ENCODE measurements at places on chromosomes 4 and X. TPM values are rescaled to one million over a fixed set of nuclear protein-coding genes. Genes with fewer than 3 reads are reported as not detected.

GRCh38 chr4:154743683-154744340 is at the start of gene LRAT:
Gene LRAT (plus strand): TSS chr4:154744000. CDS start chr4:154744327, 327 bp downstream.
- H3K27me3 ChIP-seq, result no peaks in the 10 kb centered on the region
- no peak within 1 kb of the TSS for H3K27ac ChIP-seq
- peaks cover 11% of the 10 kb centered on the region for H3K4me1 ChIP-seq
- H3K4me3 ChIP-seq, result peak within 1 kb of the TSS; percentile 66

SMIM10 gene
- total RNA-seq, result 6.5 TPM

- no peaks in the 10 kb centered on the region for H3K27me3 ChIP-seq
- DNase-seq, result no peak
- no peak overlapping the region for H3K27ac ChIP-seq
- H3K36me3 ChIP-seq, result no peaks in the 10 kb centered on the region
- no peak overlapping the region for H3K4me3 ChIP-seq
- H3K4me1 ChIP-seq, result no peaks in the 10 kb centered on the region
Measured at GRCh38 chr4:183053681-183054080, 45.4 kb upstream of the WWC2 start.

GRCh38 chrX:15511563-15511962 is 11.0 kb downstream of the BMX start:
- no peaks in the 10 kb centered on the region for H3K4me1 ChIP-seq
- DNase-seq, result no peak
- H3K4me3 ChIP-seq, result no peak overlapping the region
- H3K27me3 ChIP-seq, result no peaks in the 10 kb centered on the region

DDX60 gene
- 9.7 TPM for total RNA-seq

DNA sequence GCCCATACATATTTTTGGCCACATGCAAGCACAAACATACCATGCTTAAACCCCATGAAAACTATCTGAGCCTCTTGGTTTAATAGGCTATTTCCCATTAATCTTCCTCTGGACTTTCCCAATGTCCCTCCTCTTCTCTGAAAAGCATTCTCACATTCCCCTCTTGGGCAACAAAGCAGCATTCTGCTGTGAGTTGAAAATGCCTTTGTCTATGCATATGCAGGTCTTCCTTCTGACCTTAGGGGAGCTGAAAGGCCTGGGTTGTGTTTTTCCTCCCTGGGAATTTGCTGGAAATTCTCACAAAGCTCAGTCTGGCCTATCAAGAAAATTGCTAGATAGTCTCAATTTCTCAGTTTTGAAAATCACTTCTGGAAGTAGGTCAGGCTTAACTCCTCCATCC is 4.2 kb downstream of the VSIG4 start:
- H3K27ac ChIP-seq, result no peak overlapping the region
- H3K4me3 ChIP-seq, result no peak overlapping the region
- no peak for DNase-seq
- no peaks in the 10 kb centered on the region for H3K4me1 ChIP-seq
- no peaks in the 10 kb centered on the region for H3K36me3 ChIP-seq

GRCh38 chrX:39841604-39842003 is 256.2 kb downstream of the BCOR start:
- DNase-seq, result no peak
- H3K27ac ChIP-seq, result no peak overlapping the region
- no peaks in the 10 kb centered on the region for H3K27me3 ChIP-seq
- H3K36me3 ChIP-seq, result no peaks in the 10 kb centered on the region

DNA sequence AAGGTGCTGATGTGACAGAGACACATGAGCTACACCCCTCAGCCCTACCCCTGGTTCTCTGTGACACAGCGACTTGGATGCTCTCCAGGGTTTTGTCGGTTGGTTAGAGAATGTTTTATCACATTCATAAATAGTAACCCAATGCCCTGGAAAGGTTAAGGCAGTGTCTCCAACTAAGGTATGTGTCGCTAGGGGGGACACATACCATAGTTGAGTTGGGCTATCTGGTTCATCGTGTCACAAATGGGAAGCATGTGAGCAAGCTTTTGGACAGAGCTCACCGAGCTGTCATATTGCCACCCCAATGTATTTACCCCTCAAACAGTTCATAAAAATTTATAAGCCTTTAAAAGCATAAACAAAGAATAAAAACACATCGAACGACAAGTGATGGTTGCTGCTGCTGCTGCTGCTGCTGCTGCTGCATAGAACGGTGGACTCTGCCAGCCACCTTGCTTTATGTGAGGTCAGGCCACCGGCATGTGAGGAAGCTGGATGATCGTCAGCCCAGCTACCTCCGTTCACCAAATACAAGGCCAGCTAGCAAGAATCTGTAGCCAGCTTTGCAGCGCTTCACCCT is 55.9 kb downstream of the STOX2 start:
- no peak overlapping the region for H3K4me3 ChIP-seq
- no peaks in the 10 kb centered on the region for H3K36me3 ChIP-seq
- H3K27me3 ChIP-seq, result no peaks in the 10 kb centered on the region
- DNase-seq, result no peak

DAPP1 gene
- total RNA-seq, result 1.1 TPM

DNA sequence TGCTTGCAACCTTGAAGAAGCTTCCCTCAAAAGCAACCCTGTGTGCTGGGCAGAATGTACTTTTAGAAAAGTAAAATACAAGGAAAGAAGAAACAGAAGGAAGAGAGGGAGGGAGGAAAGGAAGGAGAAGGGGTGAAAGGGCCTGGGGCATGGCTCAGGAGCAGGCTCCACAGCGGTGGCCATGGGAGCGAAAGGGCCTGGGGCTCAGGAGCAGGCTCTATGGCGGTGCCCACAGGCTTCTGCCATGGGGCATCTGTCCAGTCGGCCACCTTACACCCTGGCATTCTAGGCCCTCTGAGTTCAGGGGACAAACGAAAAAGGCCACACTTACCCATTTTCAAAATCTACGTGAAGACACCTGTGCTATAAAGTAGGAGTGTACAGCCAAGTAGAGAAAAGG is 31.4 kb downstream of the GAK start:
- no peak overlapping the region for H3K4me3 ChIP-seq
- peaks cover 11% of the 10 kb centered on the region for H3K36me3 ChIP-seq
- no peak overlapping the region for H3K27ac ChIP-seq
- no peaks in the 10 kb centered on the region for H3K27me3 ChIP-seq
- DNase-seq, result no peak

DNA sequence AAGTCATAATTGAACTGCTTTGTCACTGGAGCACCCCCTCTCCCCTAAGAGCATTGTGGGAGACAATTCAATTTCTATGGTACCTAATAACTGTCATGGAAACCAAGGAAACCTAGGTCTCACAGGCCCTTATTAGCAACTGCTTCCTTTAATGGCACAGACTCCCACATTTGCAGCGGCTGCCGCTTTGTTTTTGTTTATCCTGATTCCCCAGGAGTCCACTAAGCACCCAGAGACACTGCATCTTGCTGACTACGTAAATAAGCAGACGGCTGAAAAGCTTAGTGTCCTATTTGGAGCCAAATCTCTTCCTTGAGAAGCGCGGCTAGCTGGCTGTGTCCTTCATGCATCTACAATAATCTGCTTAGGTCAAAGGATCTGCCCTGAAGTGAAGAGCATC is 494.4 kb downstream of the TMA16 start:
- H3K27me3 ChIP-seq, result no peaks in the 10 kb centered on the region
- DNase-seq, result no peak
- no peaks in the 10 kb centered on the region for H3K4me1 ChIP-seq
- no peak overlapping the region for H3K4me3 ChIP-seq
- H3K27ac ChIP-seq, result no peak overlapping the region

- DNase-seq, result no peak
- no peaks in the 10 kb centered on the region for H3K4me1 ChIP-seq
- H3K27me3 ChIP-seq, result no peaks in the 10 kb centered on the region
- no peak overlapping the region for H3K27ac ChIP-seq
- H3K36me3 ChIP-seq, result no peaks in the 10 kb centered on the region
Measured at GRCh38 chr4:172486531-172486930, 673.3 kb downstream of the GALNTL6 start.

- H3K27ac ChIP-seq, result no peak overlapping the region
- no peaks in the 10 kb centered on the region for H3K4me1 ChIP-seq
- no peaks in the 10 kb centered on the region for H3K27me3 ChIP-seq
- H3K36me3 ChIP-seq, result no peaks in the 10 kb centered on the region
Measured at GRCh38 chr4:189232274-189232673, 708.4 kb upstream of the FRG1 start.

UNC5C gene
- total RNA-seq, result 1.2 TPM

DNA sequence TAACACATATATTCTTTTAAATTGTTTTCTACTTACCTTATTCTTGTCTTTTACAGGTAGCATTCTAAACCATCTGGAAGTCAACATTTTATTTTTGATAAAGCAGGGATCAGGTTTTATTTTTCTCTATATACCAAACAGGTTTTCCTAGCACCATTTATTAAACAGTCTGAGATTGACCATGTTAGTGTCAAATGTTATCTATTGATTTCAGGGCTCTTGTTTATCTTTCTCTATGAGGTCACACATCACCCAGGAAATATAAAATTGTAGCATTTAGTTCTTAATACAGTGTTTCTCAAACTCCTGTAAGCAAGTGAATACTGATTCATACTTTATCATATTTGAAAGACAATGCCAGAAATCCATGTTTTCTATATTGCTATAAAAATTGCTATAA is 28.1 kb downstream of the PPP4R3C start:
- H3K4me3 ChIP-seq, result no peak overlapping the region
- no peak overlapping the region for H3K27ac ChIP-seq
- H3K36me3 ChIP-seq, result no peaks in the 10 kb centered on the region
- H3K27me3 ChIP-seq, result no peaks in the 10 kb centered on the region
- H3K4me1 ChIP-seq, result no peaks in the 10 kb centered on the region

- no peak overlapping the region for H3K27ac ChIP-seq
- no peak for DNase-seq
- no peak overlapping the region for H3K4me3 ChIP-seq
Measured at GRCh38 chr4:2132438-2132837, 73.3 kb downstream of the NAT8L start.

DNA sequence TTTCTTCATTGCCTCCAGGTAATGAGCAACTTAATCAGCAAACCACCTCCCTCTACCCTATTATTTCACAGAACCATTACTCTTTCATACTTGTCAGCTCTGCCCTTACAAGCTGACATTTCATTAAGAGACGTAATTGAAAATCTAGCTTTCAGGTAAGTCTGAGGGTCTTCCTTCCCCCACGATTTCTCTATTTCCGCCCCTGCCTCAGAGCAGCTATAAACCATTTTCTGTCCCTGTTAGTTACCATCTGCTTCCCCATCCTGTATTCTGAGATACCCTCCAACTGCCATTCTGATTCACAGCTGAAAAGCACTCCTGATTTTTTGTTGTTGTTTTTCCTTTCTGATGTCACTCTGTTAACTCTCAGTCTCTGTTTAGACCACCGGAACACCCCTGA is 37.1 kb downstream of the SH3RF1 start:
- H3K27me3 ChIP-seq, result no peaks in the 10 kb centered on the region
- no peak overlapping the region for H3K27ac ChIP-seq
- no peak overlapping the region for H3K4me3 ChIP-seq
- no peaks in the 10 kb centered on the region for H3K36me3 ChIP-seq

DNA sequence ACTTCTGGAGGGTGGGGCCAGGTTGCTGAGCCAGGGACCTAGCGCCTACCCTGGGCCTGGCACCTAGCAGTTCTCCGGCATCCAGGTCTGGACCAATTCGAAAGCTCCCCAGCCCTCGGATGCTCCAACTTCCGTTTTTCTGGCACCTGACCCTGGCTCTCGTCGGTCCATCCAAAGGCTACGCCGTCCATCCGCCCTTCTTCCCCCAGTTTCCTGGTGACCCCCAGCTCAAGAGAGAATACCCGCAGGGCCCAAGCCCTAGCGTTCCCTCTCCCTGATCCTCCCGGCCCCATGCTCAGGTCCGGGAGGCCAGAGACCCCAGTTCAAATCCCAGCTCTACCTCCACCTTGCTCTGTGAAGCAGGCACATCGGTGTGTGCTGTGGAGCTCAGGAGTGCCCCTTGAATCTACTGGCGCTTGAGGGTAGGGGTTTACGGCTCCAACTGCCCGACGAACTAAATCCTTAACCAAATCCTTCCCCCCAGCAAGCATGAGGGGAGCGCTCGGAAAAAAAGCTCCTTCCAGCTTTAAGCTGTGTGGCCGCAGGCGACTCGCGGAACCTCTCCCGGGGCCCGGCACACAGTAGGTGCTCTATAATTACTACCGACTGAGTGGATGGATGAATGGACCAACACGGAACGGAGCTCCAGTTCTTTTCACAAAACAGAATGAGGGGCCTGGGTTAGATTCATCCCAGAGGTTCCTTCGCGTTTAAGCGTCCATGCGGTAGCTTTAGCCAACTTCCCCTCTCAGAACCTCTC is 1.1 kb downstream of the CRMP1 start:
- H3K36me3 ChIP-seq, result no peaks in the 10 kb centered on the region
- peaks cover 20% of the 10 kb centered on the region for H3K27me3 ChIP-seq
- no peak overlapping the region for H3K4me3 ChIP-seq
- H3K4me1 ChIP-seq, result peaks cover 7% of the 10 kb centered on the region
- DNase-seq, result no peak

GRCh38 chrX:118347736-118348135 is 1.8 kb downstream of the WDR44 start:
- H3K27ac ChIP-seq, result no peak overlapping the region
- H3K27me3 ChIP-seq, result no peaks in the 10 kb centered on the region
- H3K4me1 ChIP-seq, result peaks cover 9% of the 10 kb centered on the region
- no peaks in the 10 kb centered on the region for H3K36me3 ChIP-seq
- H3K4me3 ChIP-seq, result peak overlapping the region; percentile 84

EPHA5 gene
- total RNA-seq, result not detected

FAM236C gene
- not detected for total RNA-seq

DNA sequence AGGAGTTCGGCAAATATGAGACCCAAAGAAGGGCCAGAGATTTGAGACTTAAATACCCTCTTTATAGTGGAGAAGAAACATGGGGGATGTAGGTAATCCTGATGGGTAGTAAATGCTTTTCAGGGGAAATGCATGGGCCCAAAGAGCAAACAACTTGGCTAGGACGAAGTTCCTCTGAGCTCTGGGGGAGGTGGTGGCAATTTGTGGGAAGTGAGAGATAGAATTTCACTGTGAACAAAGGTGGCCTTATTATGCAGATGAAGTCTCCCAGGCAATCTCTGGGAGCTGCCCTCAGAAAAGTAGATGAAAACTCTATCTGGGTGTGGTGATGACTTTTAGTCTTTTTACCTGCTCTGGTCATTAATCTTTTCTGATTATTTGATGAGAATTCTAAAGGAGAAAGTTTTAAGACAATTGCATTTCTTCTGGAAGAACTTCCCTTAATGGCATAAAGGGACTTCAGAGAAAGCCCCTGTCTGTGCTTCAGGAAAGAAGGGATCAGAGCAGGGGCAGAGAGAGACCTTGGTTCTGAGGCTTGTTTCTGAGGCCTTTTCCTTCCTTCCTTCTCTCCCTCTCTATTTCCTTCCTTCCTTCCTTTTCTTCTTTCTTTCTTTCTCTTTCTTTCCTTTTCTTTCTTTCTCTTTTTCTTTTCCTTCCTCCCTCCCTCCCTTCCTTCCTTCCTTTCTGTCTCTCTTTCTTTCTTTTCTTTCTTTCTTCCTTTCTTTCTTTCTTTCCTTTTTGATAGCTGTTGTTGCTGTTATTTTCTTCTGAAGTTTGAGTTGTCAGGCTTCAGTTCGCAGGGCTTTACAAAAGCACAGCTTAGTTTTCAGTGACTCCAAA is 37.5 kb upstream of the MAOA start:
- no peak overlapping the region for H3K4me3 ChIP-seq
- no peak overlapping the region for H3K27ac ChIP-seq
- DNase-seq, result no peak
- no peaks in the 10 kb centered on the region for H3K36me3 ChIP-seq

RAB41 gene
- not detected for total RNA-seq

- DNase-seq, result peak; percentile 82
- H3K4me1 ChIP-seq, result peaks cover 11% of the 10 kb centered on the region
- H3K4me3 ChIP-seq, result peak within 1 kb of the TSS; percentile 46
- no peaks in the 10 kb centered on the region for H3K36me3 ChIP-seq
Measured at GRCh38 chr4:109559983-109560686, at the start of gene MCUB. Gene MCUB (plus strand): TSS chr4:109560246. CDS start chr4:109560338, 92 bp downstream.

All from liver (tissue), 10 donors.